Activated CD4-positive, alpha-beta T cell treated with anti-CD3 and anti-CD28 coated beads for 48 hours (primary cell): ENCODE measurements at places on chromosomes 6 and 20.

DNA sequence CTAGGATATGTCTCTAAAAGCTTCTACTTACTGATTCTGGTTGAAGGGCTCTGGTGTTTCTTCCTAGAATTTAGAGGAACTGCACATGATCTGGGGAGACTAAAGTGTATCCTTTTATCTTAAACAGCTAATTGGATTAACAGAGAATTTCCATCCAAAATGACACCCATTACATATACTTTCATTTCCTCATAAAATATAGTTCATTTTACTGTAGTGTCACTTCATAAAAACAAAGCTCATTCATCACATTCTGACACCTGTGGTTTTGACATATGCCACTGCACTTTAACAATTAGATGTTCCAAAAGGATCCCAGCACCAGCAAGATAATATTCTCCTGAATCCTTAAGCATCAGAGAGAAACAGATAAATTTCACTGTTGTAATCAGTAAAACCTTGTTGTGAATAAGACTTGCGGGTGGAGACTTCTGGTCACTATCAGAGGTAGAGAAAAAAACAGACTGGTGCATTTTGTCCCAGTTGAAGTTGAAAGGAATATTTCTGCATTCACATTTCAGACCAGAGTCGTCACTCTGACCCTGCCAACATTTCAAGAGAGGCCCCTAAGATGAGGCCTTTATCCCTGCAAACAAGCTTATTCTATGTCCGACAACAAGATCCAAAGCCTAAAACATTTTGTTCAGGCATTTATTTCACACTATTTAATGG lies 175.3 kb upstream of the BMP5 start:
- no peak for DNase-seq

GRCh38 chr6:139468178-139468819 lies 93.9 kb upstream of the CITED2 start:
- no peak for DNase-seq

GRCh38 chr6:3202999-3203696 lies 24.3 kb downstream of the TUBB2B start:
- DNase-seq, result no peak

DNA sequence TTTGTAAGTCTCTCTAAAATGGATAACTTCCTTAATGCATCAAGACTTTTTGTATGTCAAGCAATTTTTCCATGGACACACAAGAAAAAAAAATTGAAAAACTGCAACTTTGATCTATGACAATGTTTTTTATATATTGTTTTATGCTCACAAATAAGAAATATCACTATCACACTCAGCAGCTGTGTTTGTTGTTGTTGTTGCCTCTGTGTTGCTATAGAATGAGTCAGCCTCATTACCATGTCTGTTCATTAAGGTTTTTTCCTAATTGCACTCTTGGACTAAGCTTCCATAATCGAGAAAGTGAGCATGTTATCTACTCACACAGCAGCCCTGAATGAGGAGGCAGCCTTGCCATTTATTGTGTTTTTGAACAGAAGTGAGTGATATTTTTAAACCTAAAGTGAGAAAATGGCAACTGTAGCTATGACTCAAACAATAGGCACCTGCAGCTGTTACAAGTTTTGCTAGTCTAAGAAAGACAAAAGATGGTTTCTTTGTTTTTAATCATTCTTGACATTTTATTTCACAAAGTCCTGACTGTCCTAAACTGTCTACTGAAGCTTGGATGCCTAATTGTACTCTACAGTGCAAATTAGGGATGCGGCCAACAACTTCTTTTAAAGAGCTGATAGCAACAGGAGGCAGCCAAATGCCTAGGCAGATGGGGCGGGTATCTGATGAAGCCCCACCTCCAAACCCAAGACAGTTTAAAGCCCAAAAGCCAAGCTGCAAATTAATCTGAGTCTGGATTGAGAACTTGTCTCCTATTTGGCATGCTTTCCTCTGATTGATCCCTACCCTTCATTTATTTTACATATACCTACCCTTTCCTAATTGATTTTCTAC lies 77.9 kb upstream of the DOK5 start:
- DNase-seq, result no peak

DNA sequence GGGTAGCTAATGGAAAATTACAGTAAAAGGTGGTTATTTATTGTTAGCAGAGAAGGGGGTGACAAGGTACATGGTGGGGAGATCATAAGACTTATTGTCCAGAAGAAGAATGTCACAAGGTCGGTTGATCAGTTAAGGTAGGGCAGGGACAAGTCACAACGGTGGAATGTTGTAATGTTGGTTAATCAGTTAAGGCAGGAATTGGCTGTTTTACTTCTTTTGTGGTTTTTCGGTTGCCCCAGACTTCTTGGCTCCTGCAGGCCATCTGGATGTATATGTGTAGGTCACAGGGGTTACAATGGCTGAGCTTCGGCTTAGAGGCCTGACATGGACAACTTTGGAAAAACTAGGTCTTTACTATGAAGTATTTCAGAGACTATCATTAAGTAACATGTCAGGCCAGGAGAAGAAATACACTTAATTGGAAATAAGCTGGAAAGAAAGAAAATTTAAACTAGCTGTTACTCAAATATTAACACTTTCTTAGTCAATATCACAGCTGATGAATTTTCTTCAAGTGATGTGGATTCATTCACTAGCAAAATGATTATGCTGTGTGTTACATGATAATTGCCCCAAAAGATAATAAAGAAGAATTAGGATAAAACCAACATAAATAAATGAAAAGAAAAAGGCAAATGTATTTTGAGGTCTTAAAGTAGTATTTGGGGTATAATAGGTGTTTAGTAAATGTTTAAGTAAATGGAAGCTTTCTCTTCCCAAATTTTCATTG lies 4.4 kb downstream of the AIG1 start:
- no peak for DNase-seq

DNA sequence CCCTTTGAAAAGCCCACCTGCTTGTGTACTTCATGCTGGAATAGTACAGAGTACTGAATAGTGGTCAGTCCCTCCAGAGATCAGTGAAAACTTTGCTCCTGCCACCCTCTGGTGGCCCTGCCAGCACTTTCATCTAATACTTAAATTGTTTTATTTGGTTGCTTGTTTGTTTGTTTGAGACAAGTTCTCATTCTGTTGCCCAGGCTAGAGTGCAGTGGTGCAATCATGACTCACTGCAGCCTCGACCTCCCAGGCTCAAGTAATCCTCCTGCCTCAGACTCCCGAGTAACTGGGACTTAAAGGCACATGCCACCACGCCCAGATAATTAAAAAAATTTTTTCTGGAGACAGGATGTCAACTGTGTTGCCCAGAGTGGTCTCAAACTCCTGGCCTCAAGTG lies 9.1 kb downstream of the FAM83D start:
- no peak for DNase-seq

GRCh38 chr6:136979206-136979605 lies 57.1 kb downstream of the SLC35D3 start:
- DNase-seq, result no peak

DNA sequence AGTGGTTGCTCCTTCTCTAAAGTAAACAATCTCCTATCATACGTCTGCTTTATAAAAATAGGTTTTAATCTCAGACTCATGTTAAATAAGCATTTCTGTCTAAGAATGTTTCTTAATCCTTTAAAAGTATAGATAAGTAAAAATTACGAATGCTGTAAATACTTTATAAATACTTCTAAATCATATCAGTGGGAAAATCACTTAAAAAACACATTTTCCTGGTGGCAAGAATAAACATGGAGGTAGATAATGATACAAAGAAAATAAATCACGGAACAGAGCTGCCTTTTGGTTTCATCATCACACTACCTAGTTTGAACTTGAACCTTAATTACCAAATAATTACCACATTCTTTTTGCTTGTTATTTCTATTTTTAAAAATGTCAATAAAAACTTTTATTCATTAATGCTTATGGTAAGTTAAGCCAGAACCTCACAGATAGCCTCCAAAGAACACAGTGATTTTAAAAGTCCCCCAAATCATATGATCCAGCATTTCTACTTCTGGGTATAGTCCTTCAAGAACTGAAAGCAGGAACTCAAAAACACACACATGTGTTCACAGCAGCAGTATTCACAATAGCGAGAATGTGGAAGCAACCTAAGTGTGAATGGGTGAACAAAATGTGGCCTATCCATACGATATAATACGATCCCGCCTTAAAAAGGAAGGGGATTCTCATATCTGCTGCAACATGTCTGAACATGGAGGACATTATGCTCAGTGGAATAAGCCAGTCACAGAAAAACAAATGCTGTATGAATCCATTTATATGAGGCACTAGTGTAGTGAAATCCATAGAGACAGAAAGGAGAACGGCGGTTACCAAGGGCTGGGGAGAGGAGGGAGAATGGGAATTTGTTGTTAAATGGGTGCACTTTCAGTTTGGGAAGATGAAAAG lies 72.4 kb downstream of the SLC22A23 start:
- no peak for DNase-seq
